ENCODE measurements at places on chromosomes 4 and X. TPM values are rescaled to one million over a fixed set of nuclear protein-coding genes. Genes with fewer than 3 reads are reported as not detected.

Gene DGAT2L6
- not detected for total RNA-seq

Gene BEX5
- total RNA-seq, result 7.7 TPM

Gene CHRDL1
- 36.6 TPM for total RNA-seq

Gene PIGA
- total RNA-seq, result 20.7 TPM

Gene ZNF182
- 13.0 TPM for total RNA-seq

Gene ETDA
- not detected for total RNA-seq

Gene MED12
- total RNA-seq, result 48.8 TPM

Gene SNX12
- total RNA-seq, result 62.5 TPM

Data from camera-type eye (tissue), 1 donor.